Chondrocyte (in vitro differentiated cells): ENCODE measurements at places on chromosomes 3 and 15. TPM values are rescaled to one million over a fixed set of nuclear protein-coding genes. Genes with fewer than 3 reads are reported as not detected.

LRTM1 gene
- total RNA-seq: not detected in 3 replicates

COL8A1 gene
- total RNA-seq: 2,310 to 3,570 TPM (median 2,343 TPM) in 3 replicates

CHRM5 gene
- not detected in 3 replicates for total RNA-seq

SPESP1 gene
- not detected in 3 replicates for total RNA-seq

INAFM2 gene
- 68.8 to 128 TPM (median 80.6 TPM) in 3 replicates for total RNA-seq

SERP1 gene
- total RNA-seq: 90.8 to 103 TPM (median 91.4 TPM) in 3 replicates

SI gene
- not detected in 3 replicates for total RNA-seq

COLQ gene
- 4.2 to 5.6 TPM (median 4.4 TPM) in 3 replicates for total RNA-seq

PLCB2 gene
- total RNA-seq: 1.4 to 3.4 TPM (median 2.8 TPM) in 3 replicates

AQP9 gene
- total RNA-seq: not detected in 3 replicates

PATL2 gene
- total RNA-seq: not detected in 3 replicates

CHAC1 gene
- total RNA-seq: 2.8 to 78.5 TPM (median 77.6 TPM) in 3 replicates

ADAMTS9 gene
- total RNA-seq: 4.6 to 5.6 TPM (median 5.1 TPM) in 3 replicates

SLC28A2 gene
- total RNA-seq: not detected in 3 replicates
